Ureter (tissue), 1 donor: ENCODE measurements at places on chromosomes 5 and 9. TPM values are rescaled to one million over a fixed set of nuclear protein-coding genes. Genes with fewer than 3 reads are reported as not detected.

- no peak for DNase-seq
These were observed 47.9 kb downstream of the RAI14 start for GRCh38 chr5:34703767-34704713.

DNA sequence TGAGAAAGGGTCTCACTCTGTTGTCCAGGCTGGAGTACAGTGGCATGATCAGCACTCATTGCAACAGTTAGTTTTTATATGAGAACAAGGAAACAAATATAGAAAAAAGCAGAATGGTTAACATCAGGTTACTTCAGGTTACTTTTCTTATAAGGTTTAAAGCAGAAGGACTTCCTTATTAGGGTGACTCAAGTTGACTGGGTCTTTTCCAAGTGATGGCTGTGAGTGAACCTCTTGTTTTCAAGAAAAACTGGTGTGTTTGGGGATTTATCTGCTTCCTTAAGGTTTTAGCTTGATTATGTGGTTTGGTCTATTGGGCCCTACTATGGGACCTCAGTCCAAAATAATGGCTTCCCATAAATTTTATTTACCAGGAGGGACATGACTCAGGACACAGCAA is 99.2 kb downstream of the ARRDC3 start:
- no peak for DNase-seq

- DNase-seq: no peak
These were observed 1.5 kb upstream of the DPP7 start for GRCh38 chr9:137116027-137116507.

MZB1 gene
- 12.9 TPM for total RNA-seq

CDH10 gene
- not detected for total RNA-seq

- no peak for DNase-seq
These were observed 20.4 kb upstream of the BRD3 start for GRCh38 chr9:134088063-134088725.

DNA sequence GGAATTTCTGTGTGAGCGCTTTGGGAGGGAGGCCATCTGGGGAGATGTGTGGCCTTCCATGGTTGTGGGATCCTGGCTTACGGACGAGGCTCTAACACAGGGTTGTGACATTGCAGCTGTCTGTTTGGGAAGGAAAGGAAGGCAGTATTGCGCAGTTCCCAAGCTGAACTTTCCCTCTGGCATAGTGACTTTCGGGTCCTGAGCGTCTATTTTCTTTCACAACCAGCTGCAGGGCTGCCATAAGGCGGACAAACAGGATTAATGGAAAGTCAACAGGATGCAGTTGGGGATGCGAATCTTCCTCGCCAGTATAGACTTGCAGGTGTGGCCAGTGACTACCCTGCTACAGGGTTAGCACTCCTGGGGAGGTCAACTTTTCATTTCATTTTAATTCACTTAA is 25.9 kb downstream of the CCT5 start:
- DNase-seq: peak; percentile 29

DNA sequence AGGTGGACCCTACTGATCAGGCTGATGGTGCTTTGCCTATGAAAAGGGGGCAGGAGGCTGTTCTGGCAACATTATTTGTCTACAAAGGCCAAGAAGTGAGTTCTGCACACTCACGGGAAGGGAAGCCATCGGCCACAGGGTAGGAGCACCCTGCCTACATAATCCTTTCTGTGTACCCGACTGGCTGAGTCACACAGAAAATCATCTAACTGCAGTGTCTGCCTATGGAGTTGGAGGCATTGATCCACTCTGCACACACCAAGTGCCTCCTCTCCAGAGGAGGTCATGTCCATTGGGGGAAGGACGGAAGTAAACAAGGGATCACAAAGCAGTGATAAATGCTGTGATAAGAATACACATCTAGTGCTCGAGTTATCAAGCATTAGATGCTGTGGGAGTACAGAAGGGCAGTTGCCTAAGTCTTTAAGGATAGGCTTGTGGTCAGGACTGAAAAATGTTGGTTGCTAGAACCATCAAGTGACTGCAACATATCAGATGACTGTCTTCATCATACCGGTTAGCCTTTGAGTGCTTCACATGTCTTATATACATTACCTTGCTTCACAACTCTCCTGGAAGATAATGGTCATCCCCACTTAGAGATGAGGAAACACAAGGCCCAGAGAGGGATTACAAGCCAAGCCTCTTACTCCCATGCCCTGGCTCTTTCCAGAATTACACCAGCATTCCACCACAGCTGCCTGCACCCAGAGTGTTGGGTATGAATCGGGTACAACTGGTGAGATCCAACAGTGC is 1.3 kb upstream of the SLC2A8 start:
- no peak for DNase-seq

DNA sequence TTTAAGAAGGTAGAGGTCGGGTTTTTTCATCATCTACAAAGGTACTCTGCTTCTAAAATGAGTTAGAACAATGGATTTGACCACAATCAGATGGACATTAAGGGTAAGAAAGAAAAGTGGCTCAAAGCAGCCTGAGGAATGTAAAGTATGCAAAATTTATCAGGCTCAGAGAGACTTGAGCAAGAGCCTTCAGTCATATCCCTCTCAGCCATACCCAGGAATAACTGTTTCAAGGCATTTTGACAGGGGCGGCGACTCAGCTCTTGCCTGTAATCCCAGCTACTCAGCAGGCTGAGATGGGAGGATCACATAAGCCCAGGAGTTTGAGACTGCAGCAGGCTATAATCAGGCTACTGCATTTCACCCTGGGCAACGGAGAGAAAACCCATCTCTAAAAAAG is 38.8 kb upstream of the ANXA2R start:
- no peak for DNase-seq

EIF4E1B gene
- not detected for total RNA-seq

DNA sequence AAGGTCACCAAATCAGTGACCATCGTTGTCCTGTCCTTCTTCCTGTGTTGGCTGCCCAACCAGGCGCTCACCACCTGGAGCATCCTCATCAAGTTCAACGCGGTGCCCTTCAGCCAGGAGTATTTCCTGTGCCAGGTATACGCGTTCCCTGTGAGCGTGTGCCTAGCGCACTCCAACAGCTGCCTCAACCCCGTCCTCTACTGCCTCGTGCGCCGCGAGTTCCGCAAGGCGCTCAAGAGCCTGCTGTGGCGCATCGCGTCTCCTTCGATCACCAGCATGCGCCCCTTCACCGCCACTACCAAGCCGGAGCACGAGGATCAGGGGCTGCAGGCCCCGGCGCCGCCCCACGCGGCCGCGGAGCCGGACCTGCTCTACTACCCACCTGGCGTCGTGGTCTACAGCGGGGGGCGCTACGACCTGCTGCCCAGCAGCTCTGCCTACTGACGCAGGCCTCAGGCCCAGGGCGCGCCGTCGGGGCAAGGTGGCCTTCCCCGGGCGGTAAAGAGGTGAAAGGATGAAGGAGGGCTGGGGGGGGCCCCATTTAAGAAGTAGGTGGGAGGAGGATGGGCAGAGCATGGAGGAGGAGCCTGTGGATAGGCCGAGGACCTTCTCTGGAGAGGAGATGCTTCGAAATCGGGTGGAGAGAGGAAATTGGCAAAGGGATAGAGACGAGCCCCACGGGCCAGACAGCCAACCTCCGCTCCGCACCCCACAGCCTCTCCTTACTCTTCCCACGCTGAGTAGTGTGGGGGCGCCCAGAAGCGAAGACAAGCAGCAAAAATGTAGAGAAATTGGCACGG is 1.7 kb downstream of the RXFP3 start:
- DNase-seq: no peak

- peak; percentile 29 for DNase-seq
These were observed 9.7 kb upstream of the ORM1 start for GRCh38 chr9:114313186-114313585.

- DNase-seq: no peak
These were observed 20.8 kb upstream of the CTNNA1 start for GRCh38 chr5:138732466-138732865.

NUTM2G gene
- total RNA-seq: not detected

DNA sequence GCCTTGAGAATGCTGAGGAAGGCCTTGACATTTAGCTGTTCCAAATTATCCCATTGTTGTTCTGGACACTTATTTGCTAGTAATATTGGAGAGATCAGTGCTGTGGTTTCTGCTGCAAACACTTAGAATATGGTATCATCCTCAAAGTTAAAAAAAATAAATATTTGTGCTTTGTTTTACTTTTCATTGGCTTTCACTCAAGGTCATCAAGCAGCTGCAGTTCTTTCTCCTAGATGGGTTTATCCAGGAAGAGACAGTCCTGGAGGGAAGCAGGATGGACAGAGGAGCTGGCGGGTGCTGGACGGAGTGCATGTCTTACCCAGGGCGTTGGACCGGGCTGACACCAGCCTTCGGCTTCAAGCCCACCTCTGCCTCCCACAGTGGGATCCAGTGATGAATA is 193.6 kb downstream of the MTRR start:
- no peak for DNase-seq

GRCh38 chr5:139650031-139650688 is 2.0 kb downstream of the CXXC5 start:
- peak; percentile 48 for DNase-seq

- DNase-seq: no peak
These were observed 177.5 kb downstream of the EBF1 start for GRCh38 chr5:158922263-158922592.

DNA sequence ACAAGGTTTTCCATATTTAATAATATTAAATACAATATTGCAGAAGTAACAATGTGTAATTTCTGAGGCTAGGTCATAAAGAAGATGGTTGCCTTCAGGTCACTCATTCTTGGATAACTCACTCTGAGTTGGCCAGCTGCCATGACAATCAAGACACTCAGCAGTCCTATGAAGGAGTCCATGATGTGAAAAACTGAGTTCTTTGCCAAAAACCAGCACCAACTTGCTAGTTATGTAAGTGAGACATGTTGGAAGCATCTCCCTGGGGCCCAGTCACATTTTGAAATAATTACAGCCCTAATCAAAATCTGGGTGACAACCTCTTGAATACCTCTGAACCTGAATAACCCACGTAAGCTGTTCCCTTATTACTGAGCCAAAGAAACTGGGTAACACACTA is 453.2 kb downstream of the CDH18 start:
- DNase-seq: no peak

SLC6A18 gene
- total RNA-seq: not detected

GRCh38 chr5:6228257-6229250 is 149.8 kb downstream of the MED10 start:
- DNase-seq: no peak

- no peak for DNase-seq
These were observed 8.9 kb upstream of the POU4F3 start for GRCh38 chr5:146329697-146330096.

DNA sequence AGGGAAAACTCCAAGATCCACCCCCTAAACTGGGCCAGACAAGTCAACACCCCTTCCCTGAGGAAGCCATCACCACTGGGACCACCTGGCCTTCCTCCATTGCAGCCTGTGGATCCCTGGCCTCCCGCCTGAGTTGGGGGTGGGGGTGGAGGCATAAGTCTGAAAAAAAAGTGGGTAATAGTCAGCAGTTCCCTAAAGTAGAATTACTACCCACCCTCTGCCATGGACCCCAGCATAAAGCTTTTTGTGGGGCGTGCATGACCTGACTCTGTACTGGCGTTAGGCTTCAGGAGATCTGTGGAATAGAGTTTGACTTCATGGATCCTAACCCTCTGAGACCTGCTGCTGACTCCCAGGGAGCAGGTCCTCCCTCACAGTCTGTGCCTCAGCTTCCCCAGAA is 2.0 kb upstream of the CXXC5 start:
- peak; percentile 41 for DNase-seq

- DNase-seq: no peak
These were observed 75.1 kb upstream of the SPRY4 start for GRCh38 chr5:142399891-142400290.

ANKRD33B gene
- 3.3 TPM for total RNA-seq

DNA sequence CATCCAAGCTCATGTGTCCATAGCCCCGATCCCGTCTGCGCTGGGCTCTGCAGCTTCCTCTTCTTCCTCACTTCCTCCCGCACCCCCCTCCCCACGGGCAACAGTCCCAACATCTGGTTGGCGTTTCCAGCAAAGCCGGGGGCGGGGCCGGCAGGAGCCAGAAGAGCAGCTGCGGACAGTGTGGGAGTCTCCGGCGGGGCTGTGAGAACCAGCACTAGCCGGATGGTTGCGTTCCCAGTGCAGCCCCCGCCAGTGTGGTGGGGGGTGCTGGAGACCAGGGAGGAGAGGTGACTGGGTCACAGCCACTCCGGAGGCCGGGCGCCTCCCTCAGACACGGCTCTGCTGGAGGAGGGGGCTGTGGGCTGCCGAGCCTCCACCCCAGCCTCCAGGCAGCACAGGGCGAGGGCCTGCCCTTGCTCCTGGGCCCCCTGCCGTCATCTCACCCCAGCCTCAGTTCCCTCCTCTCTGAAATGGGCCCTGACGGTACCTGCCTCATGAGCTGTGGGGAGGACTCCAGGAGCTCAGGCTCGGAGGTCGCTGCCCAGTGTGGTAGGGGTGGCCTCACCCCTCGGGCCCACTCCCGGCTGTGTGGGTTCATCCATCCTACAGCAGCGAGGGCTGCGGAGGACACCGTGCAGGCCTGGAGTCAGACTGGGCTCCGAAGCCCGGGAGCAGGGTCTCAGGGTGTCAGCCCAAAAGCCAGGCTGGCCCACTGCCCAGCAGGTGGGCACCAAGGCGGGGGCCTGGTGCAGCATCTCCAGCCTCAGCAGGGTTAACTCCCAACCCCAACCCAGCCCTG is 41.5 kb upstream of the NOTCH1 start:
- DNase-seq: peak; percentile 69

FOXD4L5 gene
- total RNA-seq: 0.21 TPM

DNA sequence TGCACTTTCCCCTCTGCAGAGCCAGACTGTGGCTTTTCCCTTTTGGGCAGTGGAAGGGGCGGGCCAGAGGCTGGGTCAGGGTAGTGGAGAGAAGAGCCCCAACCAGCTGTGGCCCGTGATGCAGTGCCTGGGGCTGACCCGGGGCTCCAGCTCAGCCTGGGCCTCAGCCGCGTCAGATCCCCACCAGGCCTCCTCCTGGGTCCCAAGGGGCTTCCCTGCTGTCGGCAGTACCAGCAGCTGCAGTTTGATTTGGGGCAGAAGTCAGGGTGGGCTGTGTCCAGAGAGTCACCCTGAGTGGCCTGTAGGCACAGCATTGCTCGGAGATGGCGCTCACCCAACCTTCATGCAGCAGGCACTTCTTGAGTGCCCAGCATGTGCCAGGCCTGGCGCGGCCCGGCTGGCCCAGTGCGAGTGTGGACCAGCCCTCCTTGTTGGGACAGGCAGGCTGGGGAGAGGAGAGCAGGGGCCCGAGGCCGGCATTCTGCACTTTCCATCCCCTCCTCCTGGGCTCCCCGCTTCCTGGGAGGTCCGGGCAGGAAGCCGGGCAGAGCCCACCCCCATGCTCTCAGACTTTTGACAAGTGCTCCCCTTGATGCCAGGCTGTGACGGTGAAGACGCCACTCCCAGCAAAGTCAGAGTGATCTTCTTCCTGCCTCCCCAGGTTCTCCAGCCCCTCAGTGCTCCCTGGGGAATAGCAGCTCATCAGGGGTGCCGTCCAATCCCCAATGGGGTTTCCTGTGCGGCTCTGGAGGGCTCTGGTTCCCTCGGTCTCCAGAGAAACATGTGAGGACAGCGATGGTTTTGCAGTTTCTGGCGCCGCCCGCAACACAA is 88.3 kb upstream of the COL5A1 start:
- no peak for DNase-seq
